ENCODE measurements at places on chromosomes 6 and 20.

DNA sequence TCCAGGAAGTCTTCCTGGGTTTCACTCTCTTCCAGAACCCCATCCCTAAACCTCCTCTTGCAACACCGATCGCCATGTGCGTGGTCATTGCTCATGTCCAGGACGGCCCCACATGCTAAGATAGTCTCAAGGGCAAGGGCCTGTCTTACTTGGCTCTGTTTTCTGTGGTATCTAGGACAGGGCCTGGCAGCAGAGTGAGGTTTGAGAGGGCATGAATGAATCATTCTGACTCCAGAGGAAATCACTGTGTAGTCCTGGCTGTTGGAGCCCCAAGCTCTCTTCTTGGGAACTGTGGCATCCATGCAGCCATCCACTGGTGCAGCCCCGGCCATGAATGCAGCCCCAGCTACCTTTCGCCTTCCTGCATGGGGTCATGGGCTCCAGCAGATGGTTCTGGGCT is 12.4 kb downstream of the SIRPA start:
- no peak for DNase-seq

DNA sequence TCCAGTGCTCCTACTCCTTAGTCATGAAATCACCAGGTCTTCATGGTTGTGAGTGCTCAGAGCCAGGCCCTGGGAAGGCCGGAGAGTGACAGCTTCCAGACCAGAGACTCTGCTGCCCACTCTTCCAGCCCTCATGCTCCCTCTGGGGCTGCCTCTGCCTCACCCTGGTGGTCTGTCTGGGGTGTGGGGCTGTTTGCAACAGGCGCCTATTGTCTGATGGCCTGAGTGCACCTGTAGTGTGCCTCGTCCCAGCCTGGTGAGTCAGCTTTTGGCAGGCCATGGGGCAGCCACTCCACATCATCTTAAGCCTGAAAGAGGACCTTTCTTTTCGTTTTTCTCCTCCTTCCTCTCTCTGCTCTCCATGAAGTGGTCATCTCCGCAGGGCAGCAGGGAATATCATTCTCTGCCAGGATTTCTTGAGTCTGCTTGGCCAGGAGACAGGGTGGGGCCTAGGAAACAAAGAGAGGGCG is 173.8 kb downstream of the VEGFA start:
- no peak for DNase-seq

GRCh38 chr6:113645576-113645970 is 211.6 kb upstream of the MARCKS start:
- DNase-seq, result no peak

DNA sequence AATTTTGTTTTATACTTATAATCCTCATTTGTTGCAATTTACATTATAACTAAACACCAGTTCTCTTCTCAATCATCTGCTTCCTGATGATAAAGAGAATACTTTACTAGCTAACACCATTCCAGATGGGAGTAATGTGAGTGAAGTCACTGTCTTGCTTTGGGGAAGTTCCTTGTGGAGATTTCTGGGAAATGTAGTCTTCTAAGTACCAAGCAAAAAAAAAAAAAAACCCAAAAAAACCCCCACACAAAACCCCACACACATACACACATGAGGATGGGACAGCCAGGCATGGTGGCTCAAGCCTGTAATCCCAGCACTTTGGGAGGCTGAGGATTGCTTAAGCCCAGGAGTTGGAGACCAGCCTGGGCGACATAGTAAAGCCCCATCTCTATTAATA is 2.2 kb upstream of the SNPH start:
- DNase-seq, result no peak

DNA sequence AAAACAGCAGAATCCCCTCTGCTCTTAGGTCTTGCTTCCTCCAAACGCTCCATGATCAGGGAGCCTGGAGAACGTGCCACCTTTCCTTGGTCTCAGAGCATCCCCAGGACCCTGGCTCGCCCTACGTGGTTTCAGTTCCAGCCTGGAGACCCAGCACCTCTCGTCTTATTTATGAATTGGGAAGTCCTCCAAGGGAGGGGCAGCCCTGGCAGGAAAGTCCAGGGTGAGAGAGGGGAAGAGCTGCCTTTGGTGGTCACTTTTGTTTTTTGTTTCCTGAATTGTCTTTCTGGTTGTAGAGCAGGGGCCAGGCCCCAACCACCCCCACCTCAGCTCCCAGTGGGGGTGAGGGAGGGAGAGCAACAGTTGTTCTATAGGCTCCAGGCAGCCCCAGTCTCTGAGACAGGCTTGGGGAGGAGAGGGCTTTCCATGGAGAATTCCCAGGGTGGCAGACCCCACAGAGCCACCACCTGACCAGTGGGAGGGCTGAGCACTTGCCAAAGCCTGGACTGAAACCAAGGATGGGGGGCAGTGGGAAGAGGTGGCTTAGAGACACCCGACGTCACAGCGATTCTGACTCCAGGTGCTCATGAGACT is 88.8 kb downstream of the PRND start:
- no peak for DNase-seq

GRCh38 chr20:56690531-56691175 is 61.5 kb downstream of the TFAP2C start:
- DNase-seq, result no peak

GRCh38 chr20:48283470-48284110 is 498.3 kb upstream of the SULF2 start:
- no peak for DNase-seq

DNA sequence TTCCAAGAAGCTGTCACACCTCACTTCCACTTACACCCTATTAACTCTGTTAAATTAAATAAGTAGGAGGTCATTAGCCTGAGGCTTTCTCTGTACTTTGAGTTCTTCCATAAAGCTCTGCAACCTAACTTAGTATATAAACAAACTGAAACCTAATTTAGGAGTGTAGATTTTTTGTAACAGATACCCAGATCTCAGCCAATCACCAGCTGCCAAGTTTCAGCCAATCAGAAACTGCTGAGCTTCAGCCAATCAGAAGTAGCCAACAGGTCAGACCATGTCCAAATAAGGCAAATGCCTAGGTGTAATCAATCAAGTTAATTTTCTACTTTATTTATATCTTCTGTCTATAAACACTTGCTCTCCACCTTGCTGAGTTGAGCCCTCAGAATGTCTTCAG is 142.7 kb upstream of the SULF2 start:
- DNase-seq, result no peak

DNA sequence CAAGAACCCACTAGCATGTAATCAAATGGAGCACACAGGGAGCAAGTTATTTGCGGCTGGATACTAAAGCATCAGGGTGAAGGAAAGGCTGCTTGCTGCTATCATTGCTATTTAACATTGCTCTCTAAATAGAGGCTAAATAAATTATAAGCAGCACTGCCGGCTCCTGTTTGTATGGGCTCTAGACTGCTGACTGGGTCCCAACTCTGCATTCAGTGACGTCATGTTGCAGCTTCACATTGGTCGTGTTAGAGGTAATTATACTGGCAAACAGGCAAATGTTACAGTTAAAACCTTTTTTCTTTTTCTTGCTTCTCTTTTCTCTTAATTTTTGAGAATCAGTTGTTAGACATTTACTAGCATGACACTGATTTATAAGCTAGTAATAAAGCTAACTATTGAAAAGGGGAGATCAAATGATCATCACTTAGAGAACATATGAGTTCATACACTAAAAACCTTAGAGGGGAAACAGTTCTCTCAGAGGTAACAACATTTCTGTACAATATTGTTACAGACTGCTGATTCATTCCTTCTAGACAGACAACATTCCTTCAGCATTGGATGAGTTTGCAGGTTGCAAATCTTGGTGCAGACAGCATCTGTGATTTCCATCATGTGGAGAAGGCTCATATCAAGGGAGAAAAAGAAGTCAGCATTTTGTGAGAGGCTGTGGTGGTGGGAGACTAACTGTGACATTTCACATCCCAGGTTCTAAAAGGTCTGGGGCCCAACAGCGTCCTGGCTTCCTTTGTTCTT is 15.9 kb downstream of the RFPL4B start:
- no peak for DNase-seq

DNA sequence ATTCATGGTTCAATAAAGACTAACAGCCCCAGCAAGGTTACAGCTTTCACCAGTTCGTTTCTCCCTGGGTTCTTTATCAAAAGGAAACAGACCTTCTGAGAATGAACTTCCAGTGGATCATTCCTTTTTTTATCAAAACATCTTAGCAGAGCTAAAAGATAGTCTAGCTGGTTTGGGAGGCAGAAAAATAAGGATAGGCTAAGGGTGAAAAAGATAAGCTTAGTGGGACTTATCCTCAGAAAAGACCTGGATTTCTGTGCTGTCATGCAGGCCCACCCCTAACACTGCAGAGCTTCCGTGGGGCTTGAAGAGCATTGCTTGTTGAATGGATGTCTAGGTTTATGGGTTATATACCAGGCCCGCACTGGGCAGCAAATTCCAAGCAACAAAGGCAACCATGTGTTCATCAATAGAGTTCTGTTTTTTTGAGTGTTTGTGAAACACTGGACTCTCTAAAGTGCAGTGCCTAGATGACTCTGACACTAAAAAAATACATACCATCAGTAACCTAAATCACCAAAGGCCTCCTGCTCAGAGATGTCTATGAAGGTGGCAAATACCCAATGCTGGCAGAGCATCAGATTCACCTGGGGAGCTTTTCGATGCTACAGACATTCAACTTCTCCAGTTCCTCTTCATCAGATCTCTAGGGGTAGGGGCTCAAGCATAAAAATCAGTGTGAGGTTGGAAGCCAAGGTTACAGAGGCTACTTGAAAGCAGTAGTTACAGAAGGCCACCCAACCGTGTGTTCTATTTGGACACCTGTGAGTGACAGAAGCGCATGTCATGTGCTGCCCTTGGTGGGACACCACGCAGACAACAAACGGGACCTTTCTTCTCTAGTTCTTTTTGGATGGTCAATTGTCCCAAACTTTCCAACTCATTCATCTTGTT is 53.0 kb downstream of the TNFAIP3 start:
- DNase-seq, result no peak

DNA sequence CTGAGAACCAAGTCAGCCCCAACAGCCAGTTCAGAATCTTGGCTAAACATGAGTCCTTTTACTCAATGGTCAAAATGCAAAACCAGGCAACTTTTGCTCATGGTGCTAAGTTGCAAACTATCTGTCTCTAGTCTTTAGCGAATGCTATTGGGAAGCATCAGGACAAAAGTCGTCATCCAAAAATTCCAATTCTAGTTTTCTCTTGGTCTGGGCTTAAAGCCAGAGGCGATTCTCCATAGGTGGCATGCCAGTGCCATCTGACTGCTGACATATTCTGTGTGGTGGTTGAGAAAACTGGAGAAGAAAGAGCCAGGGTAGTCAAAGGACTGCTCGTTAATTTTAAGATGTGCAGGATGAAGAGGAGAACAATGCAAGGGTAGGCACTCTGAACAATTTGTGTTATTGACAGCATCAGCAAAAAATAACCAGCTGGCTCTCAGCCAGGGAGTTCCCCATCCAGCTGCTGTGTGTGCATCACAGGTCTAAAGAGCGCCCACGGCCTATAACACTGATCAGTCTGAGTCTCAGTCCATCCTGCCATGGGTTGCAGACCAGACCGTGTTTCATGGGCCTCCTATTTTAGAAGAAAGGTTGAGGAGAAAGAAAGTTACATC is 313.6 kb downstream of the ALDH8A1 start:
- no peak for DNase-seq

DNA sequence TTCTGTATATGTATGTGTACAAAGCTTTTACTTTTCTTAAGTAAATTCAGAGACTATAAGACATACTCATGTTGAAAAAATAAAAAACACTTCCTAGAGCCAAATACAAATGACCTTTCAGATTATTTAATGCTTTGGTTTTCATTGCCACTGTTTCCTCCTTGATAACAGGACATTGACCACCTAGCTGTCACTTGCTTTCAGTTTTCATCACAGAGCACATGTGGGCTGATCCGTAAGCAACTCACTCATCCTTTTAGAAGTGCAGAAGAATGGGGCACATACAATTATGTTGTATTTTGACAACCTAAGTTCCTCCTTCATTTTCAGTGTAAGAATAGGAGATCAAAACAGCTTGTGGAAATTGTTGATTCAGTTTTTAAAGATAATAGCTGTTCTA is 6.2 kb downstream of the ZBTB2 start:
- no peak for DNase-seq

- no peak for DNase-seq
These were observed 98.1 kb upstream of the AKAP12 start for GRCh38 chr6:151141685-151142084.

- DNase-seq, result no peak
These were observed 76.3 kb upstream of the SIRPA start for GRCh38 chr20:1818895-1819294.

GRCh38 chr20:1391640-1392442 is 1.0 kb downstream of the FKBP1A start:
- DNase-seq, result no peak

DNA sequence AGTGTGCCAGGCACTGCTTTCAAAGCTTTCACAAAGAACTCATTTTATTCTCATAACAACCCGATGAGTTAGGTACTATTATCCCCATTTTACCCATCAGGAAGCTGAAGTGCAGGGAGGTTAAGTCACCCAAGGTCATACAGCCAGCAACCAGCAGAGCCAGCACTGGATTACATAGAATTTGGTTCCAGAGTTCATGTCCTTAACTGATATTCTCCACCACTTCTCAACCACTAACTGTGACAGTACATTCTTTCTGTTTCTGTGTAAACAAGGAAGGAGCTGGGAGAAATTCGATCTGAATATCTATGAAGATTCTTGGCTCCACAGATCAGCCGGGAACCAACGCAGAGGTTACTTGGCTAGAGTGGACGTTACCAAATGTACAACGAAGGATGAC is 98.0 kb downstream of the KIF16B start:
- DNase-seq, result no peak

DNA sequence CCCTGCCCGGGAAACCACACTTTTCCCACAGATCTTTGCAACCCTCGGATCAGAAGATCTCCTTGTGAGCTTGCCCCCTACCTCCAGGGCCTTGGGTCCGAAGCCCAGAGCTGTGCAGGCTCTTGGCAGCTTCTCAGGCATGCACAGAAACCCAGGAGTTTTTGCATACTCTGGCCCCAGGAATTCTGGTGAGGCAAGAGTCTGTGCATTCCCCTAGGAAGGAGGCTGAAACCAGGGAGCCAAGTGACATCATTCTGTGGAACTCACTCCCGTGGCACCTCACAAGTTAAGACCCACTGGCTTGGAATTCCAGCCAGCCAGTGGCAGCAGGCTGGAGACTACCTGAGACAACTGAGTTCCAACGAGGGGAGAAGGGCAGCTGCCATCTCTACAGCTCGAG is 100.1 kb downstream of the TNFRSF21 start:
- no peak for DNase-seq

GRCh38 chr6:41176189-41176588 is 13.3 kb upstream of the TREM2 start:
- DNase-seq, result no peak
